ENCODE measurements at places on chromosomes 6 and 20.

GRCh38 chr6:79269877-79270276 lies 35.4 kb upstream of the HMGN3 start:
- DNase-seq = peak; percentile 57

DNA sequence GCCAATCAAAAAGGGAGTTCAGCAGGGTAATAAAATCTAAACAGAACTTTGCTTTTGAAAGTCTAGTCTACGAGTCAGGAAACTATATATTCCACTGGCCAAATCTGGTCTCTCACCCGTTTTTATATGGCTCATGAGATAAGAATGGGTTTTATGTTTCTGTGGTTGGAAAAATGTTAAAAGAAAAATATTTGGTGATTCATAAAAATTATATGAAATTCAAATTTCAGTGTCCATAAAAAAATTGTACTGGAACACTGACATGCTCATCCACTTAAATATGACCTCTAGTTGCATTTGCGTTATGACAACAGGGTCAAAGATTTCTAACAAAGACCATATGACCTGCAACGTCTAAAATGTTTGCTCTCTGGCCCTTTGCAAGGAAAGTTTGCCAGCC lies 22.3 kb upstream of the LAMP5 start:
- no peak for DNase-seq

GRCh38 chr6:9937031-9937763 lies 477.7 kb downstream of the TFAP2A start:
- DNase-seq = no peak

GRCh38 chr20:3935295-3935955 lies 46.2 kb downstream of the PANK2 start:
- DNase-seq = no peak

DNA sequence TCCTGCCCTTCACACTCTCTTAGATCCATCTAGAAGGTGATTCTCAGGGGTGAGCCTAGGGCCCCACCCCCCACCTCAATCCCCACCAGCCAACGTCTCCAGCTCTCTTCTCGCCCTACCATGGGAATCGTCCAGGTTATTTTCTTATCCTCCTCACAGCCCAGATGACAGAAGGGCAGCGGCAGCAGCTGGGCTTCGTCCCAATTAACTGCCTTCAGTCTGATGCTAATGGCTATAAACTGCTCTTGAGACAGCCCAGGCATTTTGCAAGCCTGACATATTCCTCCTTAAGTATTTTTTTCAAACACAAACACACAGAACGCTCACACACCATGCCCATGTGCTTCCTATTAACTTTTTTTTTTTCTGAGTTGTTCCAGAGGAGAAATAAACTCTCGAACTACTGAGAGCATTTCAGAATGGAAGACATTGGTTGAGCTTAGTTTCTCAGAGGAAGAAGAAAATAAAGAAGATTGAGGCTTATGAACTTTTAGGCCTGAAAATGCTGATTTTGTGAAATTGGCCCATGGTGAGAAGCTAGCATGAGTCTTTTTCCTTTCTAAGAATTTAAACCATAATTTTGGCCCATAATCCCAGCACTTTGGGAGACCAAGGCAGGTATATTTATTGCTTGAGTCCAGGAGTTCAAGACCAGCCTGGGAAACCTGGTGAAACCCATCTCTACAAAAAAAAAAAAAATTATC lies 124.6 kb downstream of the EYA2 start:
- DNase-seq = no peak

DNA sequence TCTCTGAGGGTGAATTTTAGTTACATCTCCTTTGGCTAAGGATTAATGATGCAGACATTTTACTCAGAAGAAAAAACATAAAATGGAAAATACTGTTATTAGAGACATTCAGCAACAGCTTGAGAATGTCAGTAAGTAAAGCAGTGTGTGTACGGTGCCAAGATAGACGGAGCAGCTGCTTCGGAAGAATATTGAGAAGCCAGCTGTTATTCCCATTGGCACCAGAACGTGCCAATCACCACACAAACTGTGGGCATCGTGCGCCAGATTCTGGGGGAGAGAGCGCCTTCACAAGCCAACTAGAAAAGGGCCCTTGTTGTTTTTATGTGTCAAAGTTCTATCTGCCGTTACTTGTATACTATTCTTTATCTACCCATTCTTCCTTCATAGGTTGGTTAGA lies 163.4 kb downstream of the MTFR2 start:
- no peak for DNase-seq

GRCh38 chr6:90233994-90234393 lies 62.6 kb downstream of the BACH2 start:
- no peak for DNase-seq

DNA sequence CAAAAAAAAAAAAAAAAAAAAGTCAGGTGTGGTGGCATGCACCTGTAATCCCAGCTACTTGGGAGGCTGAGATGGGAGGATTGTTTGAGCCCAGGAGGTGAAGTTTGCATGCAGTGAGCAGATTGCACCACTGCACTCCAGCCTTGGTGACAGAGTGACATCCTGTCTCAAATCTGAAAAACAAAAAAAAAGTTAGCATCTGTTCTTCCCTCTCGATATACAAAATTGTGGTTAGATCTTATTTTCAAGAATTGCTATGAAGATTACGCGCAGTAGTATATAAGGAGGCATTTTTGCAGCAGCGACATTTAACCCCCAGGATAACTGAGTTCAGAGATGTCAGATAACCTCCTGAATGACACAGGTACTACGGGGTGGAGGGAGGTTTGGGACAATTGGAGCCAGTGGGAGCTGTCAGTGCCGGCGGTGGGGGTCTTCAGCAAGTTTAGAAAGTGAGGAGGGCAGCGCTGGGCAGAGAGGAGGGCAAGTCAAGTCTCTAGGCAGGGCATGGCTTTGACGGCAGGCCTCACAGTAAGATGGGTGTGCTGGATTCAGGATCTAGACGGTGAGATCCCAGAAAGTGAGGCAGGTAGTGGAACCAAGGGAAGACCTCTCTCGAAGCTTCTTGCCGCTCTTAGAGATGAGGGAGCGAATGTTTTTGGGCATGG lies 26.2 kb upstream of the MRPS18A start:
- DNase-seq = no peak

DNA sequence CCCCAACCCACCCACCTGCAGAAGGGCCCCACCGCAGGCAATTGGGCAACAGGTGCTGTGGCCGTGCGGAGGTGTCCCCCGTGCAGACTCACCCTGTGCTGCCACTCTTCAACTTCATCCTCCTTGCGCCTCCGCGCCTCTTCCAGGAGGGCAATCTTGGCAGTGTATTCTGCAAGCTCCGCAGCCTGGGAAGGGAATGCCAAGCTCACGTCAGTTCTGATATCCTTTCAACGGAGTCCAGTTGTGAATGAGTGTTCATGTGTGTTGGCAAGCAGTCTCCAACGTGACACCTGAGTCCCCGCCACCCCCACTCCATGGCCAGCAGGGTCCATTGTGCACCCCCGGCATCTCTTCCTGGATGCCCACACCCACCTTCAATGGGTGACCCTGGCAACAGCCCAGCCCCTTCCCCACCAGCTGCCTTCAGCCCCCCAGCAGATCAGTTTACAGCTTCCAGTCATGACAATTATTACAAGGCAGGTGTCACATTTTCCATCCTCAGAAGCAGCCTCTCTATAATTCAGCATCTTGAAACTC lies 49.9 kb downstream of the EZR start:
- DNase-seq = no peak

DNA sequence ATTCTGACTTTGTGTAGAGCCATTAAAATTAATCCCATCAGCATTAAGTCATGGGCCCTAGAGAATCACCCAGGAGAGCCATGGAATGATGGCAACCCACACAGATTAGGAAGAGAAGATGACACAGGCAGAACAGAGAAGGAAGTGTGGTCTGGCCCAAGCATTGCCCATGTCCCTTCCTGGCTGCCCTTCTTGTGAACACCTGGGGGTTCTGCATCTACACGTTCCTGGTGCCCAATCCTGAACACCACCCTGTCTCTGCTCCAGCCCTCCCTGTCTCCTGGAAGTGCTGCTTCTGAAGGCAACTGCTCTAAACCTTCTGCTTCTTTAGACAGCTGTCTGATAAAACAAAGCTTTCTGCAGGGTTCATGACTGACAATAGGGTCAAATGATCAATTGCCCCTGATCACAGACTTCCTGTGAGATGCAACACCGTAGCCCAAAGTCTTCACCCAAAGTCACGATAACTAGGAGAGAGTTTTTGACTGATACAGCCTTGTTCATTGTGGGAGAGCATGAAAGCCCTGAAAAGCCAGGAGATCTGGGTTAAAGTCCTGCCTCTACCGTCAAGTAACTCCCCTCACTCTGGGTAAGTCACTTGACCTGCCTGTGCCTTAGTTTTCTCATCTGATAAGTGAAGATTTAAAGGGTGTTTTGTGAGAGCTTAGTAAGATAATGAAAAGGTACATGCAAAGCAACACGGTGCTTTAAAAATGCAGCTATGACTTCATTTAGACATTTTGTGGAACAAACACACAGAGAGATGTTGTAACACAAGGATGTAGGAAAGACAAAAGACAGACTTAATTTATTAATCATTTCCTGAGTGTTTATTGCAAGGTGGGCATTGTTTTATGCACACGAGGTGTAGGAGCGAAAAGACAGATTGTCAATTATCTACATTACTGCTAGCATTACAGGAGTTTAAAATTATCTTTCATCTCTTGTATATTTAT lies 291.2 kb upstream of the STXBP5 start:
- DNase-seq = no peak

GRCh38 chr6:33124947-33125346 lies 49.2 kb downstream of the HLA-DPB1 start:
- no peak for DNase-seq

- no peak for DNase-seq
Observed at GRCh38 chr20:53263554-53264438, 291.6 kb downstream of the TSHZ2 start.

GRCh38 chr20:33304046-33304445 lies 21.0 kb downstream of the BPIFB1 start:
- DNase-seq = no peak

DNA sequence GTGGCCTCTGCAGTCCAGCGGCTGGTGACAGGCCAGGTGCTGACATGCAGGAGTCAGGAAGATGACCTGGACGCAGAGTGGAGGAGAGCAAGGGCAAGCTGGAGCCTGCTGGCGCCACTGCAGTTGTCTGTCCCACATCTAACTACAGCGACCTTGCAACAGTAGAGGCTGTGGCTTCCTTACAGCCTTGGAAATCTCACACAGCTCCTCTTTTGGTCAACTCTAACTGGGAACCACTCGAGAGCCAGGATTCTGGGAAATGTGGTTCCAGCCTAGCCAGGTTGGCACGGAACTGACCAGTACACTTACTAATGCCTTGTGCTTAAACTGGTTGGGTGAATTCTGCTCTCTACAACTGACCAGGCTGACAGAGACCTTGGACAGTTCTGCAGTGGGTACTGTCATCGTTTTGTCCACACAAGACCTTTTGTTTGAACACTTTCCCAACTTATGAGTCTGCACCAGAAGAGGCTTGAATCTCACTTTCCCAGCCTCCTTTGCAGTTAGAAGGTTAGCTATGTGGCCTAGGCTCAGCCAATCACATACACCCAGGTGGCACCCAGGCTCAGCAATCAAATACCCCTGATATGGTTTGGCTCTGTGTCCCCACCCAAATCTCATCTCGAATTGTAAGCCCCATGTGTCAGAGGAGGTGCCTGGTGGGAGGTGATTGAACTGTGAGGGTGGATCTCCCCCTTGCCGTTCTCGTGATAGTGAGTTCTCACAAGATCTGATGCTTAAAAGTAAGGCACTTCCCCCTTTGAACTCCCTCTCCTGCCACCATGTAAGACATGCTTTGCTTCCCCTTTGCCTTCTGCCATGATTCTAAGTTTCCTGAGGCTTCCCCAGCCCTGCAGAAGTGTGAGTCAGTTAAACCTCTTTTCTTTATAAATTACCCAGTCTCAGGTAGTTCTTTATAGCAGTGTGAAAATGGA lies 153.5 kb downstream of the ZMYND8 start:
- no peak for DNase-seq

- DNase-seq = no peak
Observed at GRCh38 chr6:84763886-84764331, 489 bp downstream of the TBX18 start.

- no peak for DNase-seq
Observed at GRCh38 chr6:10393544-10394225, 21.2 kb downstream of the TFAP2A start.
